ENCODE measurements at places on chromosomes 4 and X.

DNA sequence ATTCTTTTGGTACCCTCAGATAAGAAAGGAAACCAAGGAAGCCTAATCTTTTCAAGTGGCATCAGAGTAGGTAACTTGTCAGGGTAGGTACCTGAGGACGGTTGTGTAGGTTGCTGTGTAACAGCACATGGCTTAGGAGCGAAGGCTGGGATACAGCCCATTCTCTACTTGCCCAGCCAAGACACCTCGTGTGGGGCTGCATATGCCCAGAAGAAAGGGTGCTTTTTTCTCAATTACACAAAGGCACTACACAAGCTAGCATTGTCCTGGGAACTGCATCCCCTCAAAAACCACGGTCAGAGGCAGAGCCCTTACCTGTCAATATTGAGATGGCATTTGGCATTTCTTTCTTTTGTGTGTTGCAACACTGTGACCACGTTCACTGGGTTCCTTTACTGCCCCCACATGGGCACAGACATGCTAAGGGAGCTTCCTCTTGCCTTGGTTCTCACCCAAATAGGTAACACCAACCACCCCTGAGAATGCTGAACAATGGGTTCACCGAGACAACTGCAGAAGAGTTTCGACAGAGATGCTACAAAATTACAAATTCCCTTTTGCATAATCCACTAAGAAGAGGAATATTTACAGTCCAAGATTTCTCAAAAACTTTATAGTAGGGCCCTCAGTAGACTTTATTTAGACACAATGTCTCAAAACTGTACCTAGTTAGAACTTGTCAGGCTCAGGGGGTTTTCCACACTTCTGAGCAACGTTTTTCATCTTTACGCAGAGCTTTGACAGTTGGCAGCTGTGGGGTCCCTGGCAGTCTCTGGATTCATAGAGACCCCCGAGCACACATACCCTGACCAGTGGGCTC lies 35.8 kb upstream of the TNIP3 start:
- DNase-seq, result no peak

- no peak for DNase-seq
These were observed 83.0 kb upstream of the CLDN34 start for GRCh38 chrX:9884031-9884779.

- no peak for DNase-seq
These were observed 7.2 kb downstream of the RAB28 start for GRCh38 chr4:13476915-13477314.

DNA sequence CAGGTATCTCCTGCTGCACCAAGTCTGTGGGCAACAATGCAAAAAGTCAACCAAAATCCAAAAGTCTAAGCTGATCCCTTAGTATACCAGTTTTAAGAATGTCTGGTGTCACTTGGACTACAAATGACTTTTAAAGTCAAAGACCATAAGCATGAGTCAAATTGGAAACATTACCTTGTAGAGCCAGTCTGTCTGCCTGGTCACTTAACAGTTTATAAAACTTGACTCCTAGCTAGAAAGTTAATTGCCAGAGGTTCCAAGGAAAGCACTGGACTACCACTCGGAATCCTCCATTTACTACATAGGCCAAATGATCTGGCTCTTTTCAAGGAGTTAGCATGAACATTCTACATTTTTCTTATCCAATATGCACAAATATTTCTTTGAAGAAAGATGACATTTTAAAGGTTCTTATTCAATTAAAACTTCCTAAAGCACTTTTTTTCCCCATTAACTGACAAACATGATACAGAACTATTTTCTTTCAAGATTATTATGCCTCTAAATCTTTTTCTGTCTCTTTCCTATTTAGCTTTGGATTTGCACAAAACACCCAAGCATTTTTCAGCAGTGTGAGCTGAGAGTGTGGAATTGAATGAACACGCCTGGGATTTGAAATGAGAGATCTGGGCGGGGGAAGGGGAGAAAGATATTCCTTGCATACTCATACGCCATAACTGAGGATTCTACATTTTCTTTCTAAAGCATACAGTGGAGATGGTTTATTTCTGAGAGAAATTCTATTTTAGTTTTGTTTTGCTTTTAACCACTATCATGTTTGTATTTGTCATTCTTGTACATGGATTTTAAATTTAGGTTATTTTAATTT lies 188.4 kb downstream of the SHROOM3 start:
- DNase-seq, result no peak

GRCh38 chr4:178823673-178824295 lies 1381.5 kb upstream of the AGA start:
- DNase-seq, result no peak

Data from dorsolateral prefrontal cortex (tissue), 122 donors.